ENCODE measurements at places on chromosomes 16 and 17. TPM values are rescaled to one million over a fixed set of nuclear protein-coding genes. Genes with fewer than 3 reads are reported as not detected.

HLF gene
- 0.13 TPM for total RNA-seq

KRT39 gene
- not detected for total RNA-seq

KRTAP2-4 gene
- not detected for total RNA-seq

LIMD2 gene
- 24.9 TPM for total RNA-seq

GRCh38 chr17:44137891-44138709 is 3.6 kb upstream of the HROB start:
- peak; percentile 91 for DNase-seq

- no peak for DNase-seq
Measured at GRCh38 chr16:48438414-48438813, 53.2 kb upstream of the SIAH1 start.

- no peak for DNase-seq
Measured at GRCh38 chr16:4486126-4486893, 10.1 kb downstream of the HMOX2 start.

GRCh38 chr17:1374431-1375177 is 25.4 kb downstream of the YWHAE start:
- DNase-seq = no peak

DNA sequence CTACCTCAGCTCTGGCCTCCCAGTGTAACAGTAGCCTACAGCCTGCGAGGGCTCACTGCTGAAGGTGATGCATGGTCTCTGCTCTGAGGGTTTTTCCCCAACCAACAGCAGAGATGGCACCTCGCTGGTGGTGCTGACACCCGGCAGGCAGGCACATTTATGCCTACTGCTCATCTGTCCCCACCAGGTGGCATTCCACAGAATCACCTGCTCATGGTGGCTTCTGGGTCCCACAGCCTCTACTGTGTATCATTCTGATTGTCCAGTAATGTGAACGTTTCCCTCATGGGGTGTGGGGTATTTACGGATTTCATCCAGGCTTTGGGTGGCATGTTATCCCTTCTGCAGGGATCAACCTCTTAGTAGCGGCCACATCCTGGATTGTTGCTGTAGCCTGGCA is 331.5 kb downstream of the SNX29 start:
- DNase-seq = no peak

- DNase-seq = no peak
Measured at GRCh38 chr17:29719469-29719868, 96.8 kb upstream of the CORO6 start.

GRCh38 chr16:84947996-84948850 is 63.1 kb downstream of the ZDHHC7 start:
- no peak for DNase-seq

GRCh38 chr17:67730731-67731130 is 13.0 kb downstream of the NOL11 start:
- no peak for DNase-seq

GRCh38 chr16:83206426-83206825 is 579.7 kb downstream of the CDH13 start:
- no peak for DNase-seq

- DNase-seq = peak; percentile 64
Measured at GRCh38 chr17:27473748-27474609, 17.7 kb downstream of the KSR1 start.

DNA sequence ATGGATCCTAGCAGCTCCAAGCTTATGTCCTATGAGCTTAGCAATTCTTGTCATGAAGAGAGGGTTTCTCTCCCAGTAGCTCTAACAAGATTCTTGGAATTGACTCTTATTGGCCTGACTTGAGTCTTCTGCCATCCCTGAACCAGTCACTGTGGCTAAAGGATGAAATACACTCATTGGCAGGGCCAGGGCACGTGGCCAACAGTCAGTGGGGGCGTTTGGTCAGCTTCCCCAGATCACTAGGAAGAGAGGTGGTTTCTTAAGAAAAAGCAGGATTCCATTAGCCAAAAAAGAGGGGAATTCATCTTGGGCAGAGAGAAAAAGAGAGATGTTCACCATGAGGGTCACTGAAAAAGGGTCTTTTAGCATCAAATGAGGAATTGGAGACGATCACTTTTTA is 363.2 kb downstream of the SNX29 start:
- no peak for DNase-seq

DNA sequence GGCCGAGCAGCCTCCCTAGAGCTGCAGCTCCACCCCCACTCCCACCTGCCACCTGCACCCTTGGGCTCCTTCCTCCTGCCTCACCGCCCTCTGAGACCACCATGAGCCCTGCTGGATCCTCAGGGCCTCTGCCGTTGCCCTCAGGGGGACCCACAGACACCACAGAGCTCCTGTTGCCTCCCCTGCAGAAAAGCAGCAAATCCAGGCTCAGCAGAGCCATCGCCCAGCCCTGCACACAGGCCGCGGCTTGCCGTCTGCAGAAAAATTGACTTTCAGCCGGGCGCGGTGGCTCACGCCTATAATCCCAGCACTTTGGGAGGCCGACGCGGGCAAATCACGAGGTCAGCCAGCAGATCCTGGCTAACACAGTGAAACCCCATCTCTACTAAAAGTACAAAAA is 7.0 kb upstream of the PPP1R27 start:
- no peak for DNase-seq

DNA sequence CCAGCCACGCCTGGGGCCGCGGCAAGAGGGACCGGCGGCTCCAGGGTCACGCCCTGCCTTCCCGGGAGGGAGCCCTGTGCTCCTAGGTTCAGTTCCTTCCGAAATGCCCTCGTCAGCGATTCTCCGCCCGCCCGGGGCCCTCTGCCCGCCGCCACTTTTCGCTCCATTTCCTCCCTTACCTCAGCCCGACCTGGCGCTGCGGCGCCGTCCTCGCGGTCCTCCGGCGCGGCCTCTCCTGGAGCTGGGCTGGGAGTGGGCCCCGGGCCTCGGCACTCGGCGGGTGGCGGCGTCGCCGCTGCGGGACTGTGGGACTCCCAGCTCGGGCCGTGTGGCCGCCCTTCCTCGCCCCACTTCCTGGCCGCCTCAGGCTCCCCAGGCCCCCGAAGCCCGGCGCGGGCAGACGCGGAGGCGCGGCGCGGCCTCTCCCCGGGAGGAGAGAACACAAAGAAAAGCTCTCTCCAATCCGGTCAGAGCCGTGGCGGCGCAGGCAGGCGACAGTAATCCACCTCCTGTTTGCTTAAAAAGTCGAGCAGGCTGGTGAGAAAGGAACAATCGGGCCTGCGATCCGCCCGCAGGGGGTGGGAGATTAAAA is 1.6 kb downstream of the BAHCC1 start:
- no peak for DNase-seq

DNA sequence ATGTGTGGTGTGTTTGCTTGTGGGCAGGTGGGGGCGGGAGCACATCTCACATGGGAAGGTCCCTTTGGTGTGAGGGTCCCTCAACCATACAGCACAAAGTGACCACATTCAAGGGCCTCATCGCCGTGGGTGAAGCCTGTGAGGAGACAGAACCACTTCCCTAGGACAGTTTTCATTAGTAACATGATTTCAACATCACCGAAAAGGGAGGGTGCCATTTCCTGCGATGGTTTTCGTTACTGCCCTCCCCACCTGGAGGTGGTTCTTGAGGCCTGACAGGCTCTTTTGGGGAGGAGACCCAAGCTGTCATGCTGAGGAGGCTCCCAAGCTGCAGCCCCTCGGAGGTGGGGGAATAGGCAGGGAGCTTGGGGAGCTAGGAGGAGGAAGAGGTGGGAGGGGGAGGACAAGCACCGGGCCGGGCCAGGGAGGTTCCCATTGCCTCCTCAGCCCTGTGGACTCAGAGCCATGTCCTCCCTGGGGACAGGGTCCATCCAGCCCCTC is 9.5 kb downstream of the CD300LB start:
- DNase-seq = no peak

DNA sequence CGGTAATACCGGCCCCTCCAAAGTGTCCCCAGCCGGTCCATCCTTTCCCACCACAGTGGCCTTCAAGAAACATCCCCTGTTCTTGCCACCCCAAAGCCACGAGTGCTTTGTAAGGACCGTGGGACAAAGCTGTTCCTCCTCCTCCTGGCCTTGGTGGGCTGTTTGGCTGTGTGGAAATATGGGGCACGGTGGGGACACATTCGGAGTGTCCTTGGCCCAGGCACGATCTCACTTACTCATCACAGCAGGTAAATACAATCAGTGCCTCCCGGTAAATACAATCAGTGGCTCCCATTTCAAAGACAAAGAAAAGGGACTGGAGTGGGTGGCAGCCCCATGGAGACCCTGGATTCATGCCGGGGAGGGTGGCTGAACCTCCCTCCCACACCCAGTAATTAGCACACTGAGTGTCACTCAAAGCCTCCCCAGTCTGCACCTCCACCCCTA is 10.4 kb downstream of the SCN4A start:
- DNase-seq = no peak

Data from pulmonary artery endothelial cell (primary cell).